ENCODE measurements at places on chromosomes 2 and 18.

GRCh38 chr2:949384-950079 lies 1.1 kb upstream of the SNTG2 start:
- no peak for DNase-seq

- DNase-seq: no peak
These were observed 83.8 kb upstream of the SNTG2 start for GRCh38 chr2:866887-867286.

DNA sequence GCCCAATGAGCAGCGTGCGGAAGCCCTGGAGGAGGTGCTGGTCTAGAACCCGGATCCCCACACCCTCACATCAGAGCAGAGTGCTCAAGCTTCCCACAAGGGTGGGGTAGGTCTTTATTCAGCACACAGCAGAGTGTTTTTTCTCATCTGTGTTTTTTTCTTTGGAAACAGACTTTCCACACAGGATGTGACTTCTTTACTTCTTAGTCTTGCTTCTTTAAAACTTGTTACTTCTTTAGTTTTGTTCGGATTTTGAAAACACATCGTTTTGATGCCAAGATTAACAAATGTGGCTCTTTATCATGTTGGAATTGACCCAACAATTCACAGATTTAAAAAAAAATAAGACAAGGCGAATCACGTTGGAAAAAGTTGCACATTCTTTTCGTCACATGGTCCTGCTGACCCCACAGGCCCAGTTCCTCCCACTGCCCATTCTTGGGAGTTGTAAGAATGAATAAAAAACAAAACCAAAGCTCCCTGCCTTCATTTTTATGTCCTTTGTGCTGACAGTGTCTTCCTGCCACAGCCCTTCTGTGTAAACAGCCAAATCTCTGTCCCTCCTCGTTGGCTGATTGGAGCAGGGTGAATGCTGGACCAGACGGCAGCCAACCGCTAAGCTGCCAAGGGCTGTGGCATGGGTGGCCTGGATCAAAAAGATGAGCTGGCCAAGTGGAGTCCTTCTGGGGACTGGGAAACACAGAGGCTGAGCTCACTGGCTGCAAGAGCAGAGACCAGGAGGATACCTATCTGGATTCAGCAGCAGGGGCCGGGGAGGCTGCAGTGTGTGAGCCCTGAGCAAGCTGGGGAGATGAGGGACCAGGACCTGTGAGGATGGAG lies 81.6 kb downstream of the TWIST2 start:
- no peak for DNase-seq

DNA sequence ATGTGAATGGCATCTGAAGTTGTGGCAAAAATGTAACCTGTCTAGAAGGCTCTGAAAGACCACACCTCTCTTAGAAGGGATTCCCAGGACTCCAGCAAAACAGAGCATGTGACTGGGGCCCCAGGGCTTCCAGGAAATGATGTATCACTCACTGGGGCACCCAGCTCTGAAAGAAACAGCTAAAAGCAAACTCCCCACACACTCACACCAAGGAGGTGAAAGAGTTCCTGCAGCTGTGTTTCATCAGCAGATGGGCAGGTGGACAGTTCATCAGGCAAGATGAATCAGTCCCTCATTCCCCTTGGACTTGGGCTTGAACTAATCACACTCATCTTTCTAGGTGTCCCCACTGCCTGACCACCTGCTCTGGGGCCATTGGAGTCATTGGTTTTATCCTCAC lies 76.2 kb downstream of the CCBE1 start:
- no peak for DNase-seq

DNA sequence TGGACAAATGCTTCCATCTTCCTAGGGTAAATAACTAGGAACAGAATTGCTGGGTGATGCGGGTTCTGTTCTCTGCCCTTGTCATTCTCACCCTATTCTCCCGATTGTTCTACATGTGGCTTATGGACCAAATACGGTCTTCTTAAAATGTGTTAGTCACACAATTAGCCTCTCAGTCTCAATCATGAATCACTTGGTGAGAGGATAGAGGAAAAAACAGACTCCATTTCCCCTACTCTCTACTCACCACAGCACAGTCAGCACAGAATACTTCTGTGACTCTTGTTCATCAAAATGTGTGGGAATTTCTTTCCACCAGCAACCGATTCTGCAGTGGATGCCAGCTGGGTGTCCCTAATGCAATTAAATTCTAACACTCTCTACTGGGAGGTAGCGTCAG lies 125.2 kb downstream of the SH3BP4 start:
- DNase-seq: peak; percentile 49

GRCh38 chr2:121545913-121546312 lies 15.2 kb downstream of the RNU4ATAC start:
- no peak for DNase-seq

DNA sequence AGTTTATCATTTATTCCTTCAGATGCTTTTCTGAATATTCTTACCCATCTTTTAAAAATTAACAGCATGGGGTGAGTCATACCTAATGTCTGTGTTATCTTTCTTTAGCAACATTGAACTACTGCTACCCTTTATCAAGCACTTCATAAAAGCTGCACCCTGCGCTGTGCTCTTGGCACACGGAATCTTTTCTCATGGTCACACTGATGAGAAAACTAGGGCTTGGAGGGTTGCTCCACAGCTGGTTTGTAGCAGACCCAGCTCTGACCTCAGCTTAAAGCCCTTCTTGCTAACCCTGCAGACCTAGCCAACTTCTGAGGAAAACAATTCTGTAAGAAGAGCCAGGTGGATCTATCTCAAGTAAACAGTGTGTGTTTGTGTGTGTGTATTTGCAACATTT lies 106.3 kb downstream of the RNF144A start:
- DNase-seq: no peak

GRCh38 chr2:223580951-223581350 lies 21.2 kb downstream of the SCG2 start:
- DNase-seq: peak; percentile 90

- peak; percentile 35 for DNase-seq
These were observed 28.2 kb downstream of the ACMSD start for GRCh38 chr2:134866498-134867099.

GRCh38 chr2:105460048-105460732 lies 61.3 kb upstream of the FHL2 start:
- no peak for DNase-seq

DNA sequence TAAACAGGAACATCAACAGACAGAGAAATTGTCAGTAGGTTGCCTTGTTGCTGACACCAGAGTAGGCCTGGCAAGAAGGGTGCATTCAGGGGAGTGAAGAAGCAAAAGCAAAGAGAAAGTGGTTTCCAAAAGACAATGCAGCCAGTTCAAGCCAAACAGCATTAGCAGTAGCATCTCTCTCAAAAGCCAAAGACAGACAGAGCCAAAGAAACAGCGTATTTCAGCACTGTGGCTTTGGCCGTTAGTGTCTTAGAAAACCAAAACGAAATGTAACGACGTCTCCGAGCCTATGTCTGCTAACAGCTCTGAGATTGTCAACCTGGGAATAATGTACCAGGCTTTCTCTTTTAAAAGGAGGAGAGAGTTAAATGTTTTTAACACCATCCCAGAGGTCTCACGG lies 178.6 kb downstream of the NRP2 start:
- DNase-seq: no peak

DNA sequence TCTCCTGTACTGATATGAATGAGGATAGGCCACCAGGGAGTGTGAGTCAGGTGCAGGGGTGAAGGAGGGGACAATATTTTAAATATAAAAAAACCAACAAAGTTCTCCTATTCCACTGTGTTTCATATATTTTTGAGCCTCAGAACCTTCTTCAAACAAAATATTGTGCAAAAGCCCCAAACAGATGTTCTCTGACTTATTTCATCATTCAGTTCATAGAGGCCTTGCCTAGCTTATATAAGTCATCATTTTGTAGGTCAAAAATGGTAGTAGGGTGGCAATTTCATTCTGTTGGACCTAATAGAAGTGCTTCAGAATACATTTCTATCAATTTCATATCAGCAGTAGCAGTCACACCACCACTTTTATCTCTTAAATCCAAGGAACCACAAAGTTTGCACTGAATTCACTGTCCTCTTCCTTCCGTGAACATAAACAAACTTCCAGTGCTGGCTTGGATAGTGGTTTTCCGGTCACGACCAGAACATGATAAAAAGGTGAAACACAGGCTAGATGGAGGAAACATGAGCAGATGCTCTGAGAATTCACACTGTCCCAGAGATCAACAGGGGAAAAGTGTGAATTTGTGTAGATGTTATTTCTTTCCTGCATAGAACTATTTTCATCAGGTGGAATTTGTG lies 99.1 kb downstream of the EN1 start:
- DNase-seq: no peak

DNA sequence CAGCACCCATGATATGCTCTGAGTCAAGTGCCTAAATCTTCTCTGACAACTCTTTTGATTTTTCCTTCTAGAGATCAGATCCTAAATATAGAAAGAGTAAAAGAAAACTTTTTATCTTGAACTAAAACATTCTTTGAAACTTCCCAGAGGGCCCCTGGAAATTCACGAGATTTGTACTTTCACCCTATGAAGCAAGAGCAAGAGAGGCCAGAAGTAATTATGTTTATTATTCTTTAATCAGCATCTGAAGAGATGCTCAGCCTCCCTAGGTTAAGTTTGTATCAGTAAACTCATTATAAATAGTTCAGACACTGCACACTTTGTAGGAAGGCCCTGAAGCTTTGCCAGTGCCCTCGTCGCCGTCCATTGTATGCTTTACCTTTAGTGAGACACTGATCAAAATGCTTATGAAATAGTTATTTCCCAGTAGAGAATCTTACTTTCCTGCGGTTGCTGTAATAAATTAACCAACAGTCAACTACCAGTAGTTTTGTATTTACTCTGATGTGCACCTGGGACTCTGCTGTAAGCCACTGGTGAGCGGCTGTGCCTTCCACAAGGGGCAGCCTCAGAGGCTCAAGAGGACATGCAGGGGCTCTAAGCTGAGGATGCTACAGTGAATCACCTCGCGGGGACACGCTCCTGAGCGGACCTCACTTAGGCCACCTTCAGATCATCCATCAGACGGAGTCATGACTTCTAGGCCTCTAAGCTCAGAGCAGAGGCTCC lies 71.9 kb downstream of the BIN1 start:
- no peak for DNase-seq

GRCh38 chr18:77000527-77000926 lies 132.1 kb downstream of the MBP start:
- peak; percentile 34 for DNase-seq

GRCh38 chr2:106270471-106270891 lies 76.4 kb upstream of the UXS1 start:
- DNase-seq: no peak

- DNase-seq: no peak
These were observed 1383.2 kb downstream of the LRP1B start for GRCh38 chr2:140747665-140748064.

DNA sequence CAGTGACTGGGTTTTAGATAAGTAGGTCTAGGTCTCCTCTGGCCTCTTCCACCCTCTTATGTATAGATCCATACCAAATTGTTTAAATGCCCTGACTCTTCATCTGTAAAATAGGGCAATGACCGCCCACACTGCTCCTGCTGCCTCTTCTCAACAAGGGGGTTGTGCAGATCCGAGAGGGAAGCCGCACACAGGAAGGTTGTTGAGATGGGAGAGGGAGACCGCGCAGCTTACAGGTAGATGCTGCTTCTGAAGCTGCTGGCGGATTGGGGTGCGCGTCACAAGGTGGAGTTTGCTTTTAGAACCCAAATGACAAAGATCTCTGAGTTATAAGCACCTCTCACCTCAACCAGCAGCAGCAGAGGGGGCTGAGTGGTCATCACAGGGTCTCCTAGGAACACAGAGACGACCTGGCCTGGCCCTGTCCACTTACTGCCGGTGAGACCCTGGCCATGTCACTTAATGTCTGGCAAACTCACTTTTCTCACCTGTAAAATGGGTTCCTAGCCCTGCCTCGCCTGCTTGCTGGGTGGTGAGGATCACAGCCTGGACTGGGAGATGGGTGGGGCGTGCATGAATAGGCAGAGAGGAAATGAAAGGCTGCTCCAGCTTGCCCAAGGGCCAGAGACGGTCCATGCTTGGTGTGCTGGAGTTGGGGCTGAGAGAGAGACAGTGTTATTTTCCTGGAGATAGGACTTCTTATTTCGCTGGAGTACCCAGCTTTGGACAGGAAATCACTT lies 251.3 kb downstream of the EIPR1 start:
- no peak for DNase-seq

DNA sequence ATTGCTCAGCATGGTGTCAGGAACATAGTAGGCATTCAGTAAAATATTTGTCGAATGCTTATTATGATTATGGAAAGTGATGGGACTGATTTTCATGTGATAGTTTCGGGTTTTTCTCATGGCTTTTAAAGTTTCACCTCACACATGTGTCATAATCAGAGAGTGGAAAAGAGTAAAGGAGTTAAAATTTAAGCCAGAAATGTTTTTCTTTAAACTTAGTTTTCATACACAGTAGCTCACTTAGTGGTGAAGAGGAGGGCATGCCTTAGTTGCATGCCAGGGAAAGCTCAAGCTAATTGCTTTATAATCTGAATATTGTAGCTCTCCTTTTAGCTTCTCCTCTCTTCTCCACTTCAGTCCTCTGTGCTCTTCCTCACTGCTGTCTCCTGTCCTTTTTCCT lies 38.0 kb downstream of the EHBP1 start:
- DNase-seq: peak; percentile 18

GRCh38 chr2:235541016-235541415 lies 47.2 kb downstream of the AGAP1 start:
- DNase-seq: no peak

- DNase-seq: peak; percentile 95
These were observed 57.6 kb upstream of the TWIST2 start for GRCh38 chr2:238790126-238790832.

DNA sequence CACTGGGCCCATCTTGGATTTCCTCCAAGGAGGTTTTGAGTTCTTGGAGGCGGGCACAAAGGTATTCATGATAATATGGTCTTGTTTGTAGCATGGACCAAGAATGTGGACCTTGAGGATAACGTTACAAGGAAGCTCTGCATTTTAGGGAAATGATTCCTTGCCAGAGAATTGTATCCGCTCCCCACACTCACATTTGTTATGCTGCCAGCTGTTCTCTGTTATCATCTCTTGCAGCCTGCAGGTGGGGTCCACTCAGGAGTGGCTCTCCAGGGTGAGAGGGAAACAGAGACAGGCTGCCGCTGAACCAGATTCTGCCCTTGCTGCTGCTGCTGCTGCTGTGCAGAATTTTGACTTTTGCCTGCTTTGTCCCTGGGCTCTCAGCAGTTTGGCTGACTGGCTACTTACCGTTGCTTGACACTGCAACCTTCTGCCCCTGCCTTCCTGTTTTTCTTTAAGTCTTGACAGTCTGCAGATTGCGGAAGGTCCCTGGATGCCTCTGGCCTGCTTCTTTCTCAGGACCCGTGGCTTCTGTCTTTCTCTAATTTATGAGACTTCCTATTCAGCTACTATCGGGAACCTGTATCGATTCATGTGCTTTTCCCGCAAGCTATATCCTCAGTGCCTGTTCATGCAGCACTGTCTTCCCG lies 122.3 kb upstream of the DOCK10 start:
- no peak for DNase-seq
